ENCODE measurements at places on chromosomes 6 and 20.

DNA sequence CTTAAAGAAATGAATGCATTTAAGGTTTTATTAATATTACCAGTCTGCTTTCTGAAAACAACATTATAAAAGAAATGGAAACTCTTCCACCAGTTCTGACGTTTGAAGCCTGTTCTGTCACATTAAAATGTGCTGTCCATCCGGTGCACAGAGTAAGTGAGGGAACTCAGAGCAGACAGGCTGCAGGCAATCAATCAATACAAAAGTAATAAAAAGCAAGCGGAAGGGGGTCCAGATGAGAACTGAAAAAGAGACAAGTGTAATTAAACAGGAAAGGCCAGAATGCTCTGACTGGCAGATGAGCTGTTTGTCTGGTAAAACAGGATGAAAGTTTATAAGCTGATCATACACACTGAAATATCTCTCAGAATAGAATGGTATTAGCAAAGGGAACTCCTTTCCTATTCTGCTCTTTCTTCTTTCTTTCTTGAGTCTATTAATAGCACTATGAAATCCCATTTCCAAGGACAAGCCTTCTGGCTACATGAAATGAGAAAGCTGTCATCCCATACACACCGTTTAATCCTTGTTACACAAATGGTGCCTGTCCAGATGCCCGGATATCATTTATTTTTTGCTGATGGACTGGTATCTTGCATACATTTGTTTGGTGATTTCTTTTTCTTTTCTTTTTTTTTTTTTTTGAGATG is 94.3 kb downstream of the RAMACL start:
- no peak for DNase-seq

GRCh38 chr6:34608321-34609091 is 52.4 kb upstream of the SPDEF start:
- no peak for DNase-seq

DNA sequence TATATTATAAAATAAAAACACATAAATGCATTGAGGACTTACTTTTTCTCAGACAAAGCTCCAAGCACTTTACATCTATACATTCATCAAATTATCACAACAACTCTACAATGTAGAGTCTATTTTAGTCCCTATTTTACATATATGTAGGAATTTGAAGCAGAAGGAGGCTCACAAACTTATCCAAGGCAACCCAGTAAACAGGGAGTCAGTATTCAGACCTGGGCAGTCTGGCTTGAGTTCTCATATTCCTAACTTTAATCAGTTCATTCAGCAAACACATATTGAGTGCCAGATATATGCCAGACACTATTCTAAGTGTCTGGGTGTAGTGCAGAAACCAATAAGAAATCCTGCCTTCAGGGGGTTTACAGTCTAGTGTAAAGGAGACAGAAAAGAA is 129.2 kb downstream of the C6orf58 start:
- DNase-seq, result no peak

DNA sequence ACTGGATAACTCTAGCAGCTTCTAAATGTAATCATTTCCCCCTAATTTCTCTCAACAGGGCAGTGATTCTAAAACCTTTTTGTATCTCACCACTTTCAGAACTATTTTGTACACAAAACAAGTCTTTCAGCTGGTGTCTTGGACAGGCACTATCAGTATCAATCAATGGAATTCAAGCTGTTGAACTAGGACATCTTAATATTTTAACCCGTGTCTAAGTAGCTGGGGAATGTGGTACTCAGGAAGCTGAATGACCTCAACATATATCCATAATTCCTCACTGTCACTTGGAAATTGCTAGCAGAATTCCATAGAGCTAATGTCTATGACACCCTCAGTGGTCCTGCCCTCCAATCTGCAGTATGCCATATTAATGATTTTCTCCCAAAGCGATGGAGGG is 24.5 kb downstream of the ADAT2 start:
- no peak for DNase-seq

DNA sequence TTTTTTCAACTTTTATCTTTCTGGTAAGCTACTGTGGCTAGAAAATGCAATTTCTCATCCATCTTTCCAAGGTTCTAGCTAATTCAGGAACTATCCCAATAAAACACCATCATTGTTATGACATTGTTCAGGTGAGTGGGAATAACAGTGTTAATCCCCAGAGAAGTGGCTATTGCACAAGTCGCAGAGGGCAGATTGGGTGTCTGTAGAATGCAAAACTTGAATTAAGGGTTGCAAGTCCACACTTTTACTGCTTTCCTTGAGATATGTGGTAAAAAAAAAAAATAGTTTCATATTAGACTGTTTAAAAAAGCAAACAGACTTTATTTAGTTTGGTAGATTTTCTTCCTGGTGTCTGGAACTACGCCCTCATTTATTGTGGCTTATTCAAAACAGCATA is 41.1 kb upstream of the PRDM1 start:
- DNase-seq, result no peak

DNA sequence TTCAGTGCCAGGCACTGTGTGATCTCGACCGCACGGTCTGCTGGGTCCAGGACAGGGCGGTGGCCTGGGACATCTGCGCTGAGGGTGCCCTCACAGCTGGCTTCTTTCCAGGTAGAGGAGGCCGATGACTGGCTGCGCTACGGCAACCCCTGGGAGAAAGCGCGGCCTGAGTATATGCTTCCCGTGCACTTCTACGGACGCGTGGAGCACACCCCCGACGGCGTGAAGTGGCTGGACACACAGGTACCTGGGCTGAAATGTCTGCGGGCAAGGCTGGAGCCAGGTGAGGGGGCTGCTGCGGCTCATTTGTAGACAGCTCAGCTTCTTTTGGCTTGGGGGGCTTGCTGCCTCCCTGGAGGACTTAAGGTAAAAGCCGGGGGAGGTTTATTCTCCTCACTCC is 26.6 kb downstream of the PYGB start:
- no peak for DNase-seq

DNA sequence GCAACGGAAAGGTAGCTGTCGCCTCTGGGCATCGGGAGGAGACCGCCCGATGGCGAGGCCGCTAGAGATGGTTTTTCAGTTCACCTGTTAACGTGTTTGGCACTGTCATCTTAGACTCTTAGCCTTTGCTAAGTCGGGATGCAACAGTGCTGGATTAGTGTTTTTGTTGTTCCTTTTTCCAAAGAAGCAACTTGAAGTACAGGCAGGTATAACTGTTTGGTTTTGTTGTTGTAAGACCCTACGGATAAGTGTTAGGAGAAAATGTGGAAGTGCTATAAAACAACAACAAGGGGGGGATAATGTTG is 723 bp downstream of the MANEA start:
- no peak for DNase-seq

GRCh38 chr20:23179766-23180403 is 93.8 kb upstream of the CD93 start:
- no peak for DNase-seq

DNA sequence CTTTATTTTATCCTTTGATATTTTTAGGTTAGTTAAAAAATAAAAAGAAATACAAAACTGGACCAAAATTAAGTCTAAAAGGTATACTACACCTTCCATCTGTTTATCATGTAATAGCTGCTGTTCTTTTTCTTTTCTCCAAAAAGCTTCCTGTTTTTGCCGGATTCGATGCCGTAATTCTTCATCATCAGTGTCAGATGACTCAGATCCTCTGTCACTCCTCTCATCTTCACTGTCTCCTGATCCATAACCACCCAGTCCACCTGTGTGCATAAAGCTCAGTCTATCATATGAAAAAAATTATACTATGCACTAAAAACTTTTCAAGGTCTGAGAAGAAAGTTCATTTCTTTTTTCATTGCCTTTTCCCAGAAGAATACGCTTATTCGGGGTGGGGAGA is 8.5 kb upstream of the COQ3 start:
- no peak for DNase-seq

DNA sequence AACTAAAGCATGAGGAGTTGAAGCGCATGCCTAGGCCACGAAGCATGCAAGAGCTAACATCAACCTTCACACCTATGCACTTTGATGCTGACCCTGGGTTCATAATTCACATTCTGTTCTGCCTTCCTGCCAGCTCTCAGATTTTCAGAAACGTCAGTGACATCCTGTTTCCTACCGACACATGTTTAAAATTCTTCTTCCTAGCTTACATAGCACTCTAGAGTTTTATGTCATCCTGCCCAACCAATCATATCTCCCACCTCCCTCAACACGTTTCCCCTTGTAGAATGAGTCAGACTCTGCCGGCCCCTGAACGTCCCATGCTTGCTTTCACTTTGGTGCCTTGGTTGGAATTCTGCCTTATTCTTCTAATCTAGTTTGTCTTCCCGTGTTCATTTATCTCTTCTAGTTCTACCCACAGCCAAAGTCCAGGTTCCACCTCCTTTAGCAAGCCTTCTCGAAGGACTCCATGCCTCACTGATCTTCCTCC is 97.2 kb upstream of the MAP7 start:
- no peak for DNase-seq

GRCh38 chr20:17647391-17648314 is 34.4 kb downstream of the RRBP1 start:
- no peak for DNase-seq

- DNase-seq, result no peak
Measured at GRCh38 chr6:87237804-87238203, 82.4 kb downstream of the ZNF292 start.

- DNase-seq, result no peak
Measured at GRCh38 chr20:461254-462198, 807 bp downstream of the TBC1D20 start.

DNA sequence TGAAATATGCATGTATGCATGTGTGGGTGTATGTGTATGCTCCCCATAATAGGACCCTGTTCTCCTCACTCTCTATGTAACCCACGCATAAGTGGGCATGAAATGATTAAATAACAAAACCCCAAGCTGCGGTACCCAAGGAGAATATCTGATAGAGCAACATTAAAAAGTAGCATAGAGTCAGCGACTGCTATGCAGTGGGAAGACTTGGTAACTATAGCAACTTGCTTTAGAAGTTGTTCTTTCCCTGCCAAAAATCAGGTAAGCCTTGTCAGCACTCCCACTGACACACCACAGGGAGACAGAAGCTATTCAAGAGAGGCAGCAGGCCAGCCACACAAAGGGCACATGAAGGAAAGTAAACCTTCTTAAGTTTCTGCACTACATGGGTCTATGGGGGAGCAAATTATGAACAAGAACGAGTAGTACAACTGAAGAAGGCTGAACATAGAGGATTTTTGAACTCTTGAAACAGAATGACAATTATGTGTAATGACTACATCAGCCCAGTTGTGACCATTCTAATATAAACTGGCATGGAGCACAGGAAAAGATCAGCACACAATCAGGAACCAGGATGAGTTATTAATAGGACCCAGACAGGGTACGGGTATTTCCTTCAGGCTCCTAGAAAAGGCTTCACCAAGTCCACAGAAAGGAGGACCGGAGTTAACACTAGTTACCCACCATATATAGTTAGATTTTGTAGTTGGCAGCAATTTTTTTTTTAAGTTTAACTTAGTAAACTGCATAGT is 89.9 kb downstream of the GPR6 start:
- peak; percentile 18 for DNase-seq

DNA sequence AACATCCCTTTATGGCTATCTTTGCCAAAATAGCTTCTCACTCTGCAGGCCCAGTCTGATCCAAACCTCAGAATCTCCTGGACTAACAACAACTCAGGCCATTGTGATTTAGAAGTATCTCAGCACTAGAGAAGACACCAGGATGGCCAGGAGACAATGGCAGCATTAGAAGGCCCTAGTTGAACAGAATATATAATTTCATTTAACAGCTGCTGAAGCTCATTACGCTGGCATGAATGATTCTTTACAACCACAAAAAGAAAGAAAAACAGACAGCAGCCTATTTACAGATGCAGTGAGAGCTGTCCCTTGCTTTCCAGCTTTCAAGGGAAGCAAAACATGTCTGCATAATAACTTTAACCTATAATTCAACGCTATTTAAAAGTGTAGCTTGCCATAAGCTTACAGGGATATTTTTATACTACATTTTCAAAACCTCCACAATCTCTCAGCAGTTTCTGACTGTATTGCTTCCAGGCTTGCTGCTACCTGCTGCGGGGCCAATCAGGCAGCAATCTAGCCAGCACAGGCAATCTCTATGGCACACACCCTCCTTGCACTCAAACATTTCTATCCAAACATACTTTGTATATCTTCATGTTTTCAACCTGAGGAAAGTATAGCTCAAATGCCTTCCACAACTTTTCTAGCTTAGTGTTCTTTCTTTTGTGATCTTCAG is 107.3 kb downstream of the OGFRL1 start:
- DNase-seq, result no peak

- DNase-seq, result no peak
Measured at GRCh38 chr20:23536328-23536974, 31.8 kb downstream of the CST9L start.

- no peak for DNase-seq
Measured at GRCh38 chr20:45311589-45312211, 3.6 kb upstream of the MATN4 start.

DNA sequence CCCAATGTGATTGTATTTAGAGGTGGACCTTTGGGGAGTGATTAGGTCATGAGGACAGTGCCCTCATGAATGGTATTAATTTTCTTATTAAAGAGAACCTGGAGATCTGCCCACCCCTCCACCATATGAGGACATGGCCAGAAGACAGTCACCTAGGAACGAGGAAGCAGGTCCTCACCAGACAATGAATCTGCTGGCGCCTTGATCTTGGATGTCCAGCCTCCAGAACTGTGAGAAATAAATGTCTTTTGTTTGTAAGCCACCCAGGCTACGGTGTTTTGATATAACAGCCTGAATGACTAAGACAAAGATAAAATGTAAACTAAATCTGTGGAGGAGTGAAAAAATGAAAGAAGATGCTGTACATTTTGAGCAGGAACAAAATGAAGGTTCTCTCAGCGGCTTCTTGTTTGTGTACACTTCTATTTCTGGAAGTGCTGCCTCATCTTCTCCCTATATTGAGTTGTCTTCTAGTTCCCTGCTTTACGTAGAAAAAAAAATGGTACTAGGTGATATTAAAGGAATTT is 1.5 kb upstream of the IPCEF1 start:
- no peak for DNase-seq

- no peak for DNase-seq
Measured at GRCh38 chr6:14353798-14354197, 236.2 kb downstream of the CD83 start.

DNA sequence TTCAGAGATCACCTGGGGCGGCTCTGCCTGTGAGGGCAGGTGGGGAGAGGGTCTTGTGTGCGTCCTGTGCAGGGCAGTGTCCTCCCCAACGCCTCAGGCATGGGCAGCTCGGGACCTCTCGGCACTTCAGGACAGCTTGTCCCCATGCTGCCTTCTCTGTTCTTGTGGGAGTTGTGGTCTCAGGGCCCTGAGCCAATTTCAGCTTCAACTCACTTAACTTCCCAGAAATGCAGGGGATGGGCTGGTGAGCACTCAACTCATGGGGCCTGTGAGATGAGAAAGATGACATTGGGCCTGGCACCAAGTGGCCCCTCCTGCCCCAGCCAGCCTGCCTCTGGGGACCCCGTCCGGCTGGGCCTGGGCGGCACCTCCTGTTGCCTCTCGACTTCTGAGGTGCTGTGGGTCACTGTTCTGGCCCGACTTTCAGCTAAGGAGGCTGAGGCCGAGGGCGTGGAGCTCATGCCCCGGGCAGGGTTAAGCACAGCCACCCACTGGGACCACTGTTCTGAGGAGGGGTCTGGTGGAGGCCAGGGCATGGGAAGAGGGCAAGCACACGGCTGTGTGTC is 6.7 kb downstream of the RGS19 start:
- DNase-seq, result no peak
